Astrocyte of the spinal cord (primary cell): ENCODE measurements at places on chromosomes 3 and 15.

DNA sequence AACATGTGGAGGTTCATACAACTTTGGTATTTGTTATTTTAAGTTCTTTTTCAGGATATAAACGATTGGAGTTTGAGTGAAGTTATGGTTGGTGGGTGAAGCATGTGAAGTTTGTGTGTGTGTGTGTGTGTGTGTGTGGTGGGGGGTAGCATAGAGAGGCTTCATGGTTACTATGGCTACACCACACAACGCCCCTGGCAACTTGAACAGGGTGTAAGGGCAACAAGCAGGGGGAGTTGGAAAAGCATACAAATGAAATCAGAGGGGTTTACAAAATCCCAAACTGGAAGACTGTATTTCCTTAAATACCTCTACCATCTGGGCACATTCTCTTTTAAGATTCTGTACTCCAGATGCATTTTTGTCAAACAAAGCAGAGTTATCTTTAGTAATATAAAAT lies 207.5 kb downstream of the SV2B start:
- DNase-seq, result no peak

GRCh38 chr15:94477913-94478553 lies 246.7 kb downstream of the MCTP2 start:
- DNase-seq, result no peak

GRCh38 chr15:60523056-60523455 lies 44.1 kb upstream of the ICE2 start:
- DNase-seq, result peak; percentile 65

DNA sequence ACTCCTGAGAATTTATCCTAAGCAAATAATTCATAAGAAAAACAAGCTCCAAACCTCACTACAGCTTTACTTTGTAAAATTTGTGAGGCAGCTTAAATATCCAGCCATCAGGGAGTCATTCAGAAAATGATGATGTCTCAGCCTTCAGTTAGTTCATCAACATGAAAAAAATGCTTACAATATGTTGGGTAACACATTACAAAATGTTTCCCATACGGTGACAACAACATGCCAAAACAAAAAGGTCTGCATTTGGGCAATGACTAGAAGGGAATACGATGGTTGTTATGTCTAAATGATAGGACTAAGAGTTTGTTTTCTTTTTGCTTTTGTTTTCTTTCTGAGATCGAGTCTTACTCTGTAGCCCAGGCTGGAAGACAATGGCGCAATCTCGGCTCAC lies 47.0 kb upstream of the CFAP161 start:
- DNase-seq, result no peak

DNA sequence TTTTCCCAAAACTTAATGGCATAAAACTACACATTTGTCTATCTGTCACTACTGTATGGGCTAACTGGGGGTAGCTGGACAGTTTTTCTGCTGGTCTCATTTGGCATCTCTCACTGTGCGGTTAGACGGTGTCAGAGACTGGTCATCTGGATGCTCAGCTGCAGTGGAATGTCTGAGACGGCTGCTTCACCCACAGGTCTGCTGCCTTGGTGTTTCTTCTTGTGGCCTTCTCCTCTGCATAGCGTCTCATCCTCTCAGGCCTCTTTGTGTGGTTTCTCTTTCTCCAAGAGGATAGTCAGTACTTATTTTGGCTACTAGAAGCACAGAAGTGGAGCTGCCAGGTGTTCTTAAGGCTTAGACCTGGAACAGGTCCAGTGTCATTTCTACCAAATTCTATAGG lies 35.9 kb upstream of the GOLGA6L9 start:
- DNase-seq, result peak; percentile 53

GRCh38 chr3:139715743-139716360 lies 38.1 kb upstream of the NMNAT3 start:
- DNase-seq, result no peak

- DNase-seq, result no peak
Measured at GRCh38 chr3:8563597-8563996, 62.0 kb downstream of the LMCD1 start.

DNA sequence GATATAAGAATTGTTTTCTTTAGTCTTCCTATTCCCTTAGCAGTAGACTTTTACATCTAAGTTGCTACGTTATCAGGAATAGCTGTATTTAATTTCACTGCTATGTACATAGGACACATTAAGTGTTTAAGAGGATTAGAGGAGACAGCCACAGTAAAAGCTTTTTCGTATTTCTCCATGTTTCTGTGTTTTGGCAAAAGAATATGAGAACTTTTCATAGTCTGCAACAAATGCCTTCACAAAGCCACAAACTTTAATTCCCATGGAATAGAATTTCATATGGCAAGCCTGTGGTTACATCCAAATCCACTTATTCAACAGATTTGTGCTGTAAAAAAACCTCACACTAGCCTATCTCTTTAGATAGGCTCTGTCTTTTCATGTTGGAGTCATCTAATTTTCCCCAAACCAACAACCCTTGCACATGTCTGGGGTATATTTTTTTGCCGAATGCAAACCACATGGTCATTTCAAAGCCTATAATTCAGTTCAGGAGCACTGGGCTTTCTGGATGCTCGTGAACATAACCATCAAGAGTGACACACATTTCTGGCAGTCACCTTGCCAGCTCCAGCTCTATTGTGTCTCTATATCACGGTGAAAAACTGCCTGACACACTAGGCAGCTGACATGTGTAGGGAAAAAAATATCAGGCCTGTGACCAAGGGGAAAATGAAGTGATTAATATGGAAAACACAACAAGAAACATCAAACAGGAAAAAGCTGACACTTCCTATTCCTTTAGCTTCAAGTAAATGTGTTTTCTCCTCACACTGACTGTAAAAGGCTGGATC lies 19.2 kb downstream of the PLD1 start:
- DNase-seq, result peak; percentile 84

DNA sequence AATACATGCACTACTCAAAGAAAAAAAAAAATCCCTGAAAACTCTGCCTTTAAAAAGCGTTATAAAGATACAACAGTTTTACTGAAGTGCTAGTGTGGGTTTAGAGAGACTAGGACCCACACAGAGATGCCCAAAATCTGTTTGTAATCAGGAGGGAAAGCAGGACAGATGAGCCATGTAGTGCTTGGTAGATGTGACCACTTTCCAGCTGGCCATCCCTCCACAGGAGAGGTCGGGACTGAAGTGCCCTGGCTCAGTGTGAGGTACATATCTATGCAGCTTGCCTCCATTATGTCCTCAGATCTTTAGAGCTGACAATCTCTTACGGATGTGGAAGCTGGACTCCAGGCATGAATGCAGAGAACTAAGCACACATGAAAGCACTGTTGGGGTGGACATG lies 57.5 kb upstream of the NANOGP8 start:
- DNase-seq, result peak; percentile 4

GRCh38 chr3:143276592-143276991 lies 157.0 kb downstream of the CHST2 start:
- no peak for DNase-seq

- DNase-seq, result peak; percentile 73
Measured at GRCh38 chr15:89112341-89112971, 24.2 kb downstream of the ABHD2 start.

- peak; percentile 68 for DNase-seq
Measured at GRCh38 chr3:129112308-129113052, 9.1 kb downstream of the RAB43 start.

- no peak for DNase-seq
Measured at GRCh38 chr15:85097725-85098124, 116.1 kb downstream of the PDE8A start.

GRCh38 chr15:89399238-89400115 lies 64.9 kb upstream of the POLG start:
- no peak for DNase-seq

DNA sequence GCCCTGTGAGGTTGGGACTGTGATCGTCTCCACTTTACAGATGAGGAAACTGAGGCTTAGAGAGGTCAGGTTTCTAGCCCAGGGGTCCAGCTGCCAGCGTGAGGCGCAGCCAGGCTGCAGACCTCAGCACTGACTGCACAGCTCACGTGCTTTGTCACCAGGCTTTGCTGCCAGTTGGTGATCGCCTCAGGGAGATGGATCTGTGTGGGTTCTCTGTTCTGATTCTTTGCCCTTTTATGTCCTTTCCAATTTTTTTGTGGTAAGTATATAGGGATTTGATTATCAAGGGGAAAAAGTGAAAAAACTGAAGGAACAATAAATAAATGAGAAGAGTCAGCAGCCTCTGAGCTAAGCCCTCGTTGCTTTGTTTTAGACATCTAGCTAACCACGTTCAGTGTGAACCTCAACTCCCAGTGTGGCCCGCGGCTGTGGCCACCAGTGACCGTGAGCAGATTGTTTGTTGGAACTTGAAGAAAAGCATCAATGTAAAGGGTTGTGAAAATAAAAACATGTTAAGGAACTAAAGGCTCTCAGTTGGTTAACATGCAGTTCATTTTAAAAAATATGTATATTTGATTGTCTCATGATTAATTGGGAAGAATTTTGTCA lies 117.6 kb downstream of the PDE8A start:
- no peak for DNase-seq

- DNase-seq, result no peak
Measured at GRCh38 chr3:124512881-124513609, 217.2 kb upstream of the UMPS start.

- DNase-seq, result no peak
Measured at GRCh38 chr3:16392065-16392464, 121.4 kb downstream of the RFTN1 start.

DNA sequence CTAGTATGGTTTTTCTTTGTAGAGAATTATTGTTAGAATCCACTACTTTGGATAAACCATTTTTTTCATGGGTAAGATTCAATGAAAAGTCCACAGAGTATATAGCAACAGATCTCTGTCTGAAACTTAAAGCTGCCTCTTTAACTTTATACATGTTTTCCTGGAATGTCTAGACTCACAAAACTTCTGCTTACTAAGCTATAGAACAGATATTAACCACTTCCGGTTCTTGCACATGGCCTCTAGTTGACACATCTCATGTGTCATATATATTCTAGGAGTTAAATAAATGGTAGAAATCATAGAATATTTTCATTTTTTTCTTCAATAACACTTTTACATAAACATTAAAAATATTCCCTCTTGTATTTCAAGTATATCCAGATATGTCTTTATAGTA lies 1693.9 kb downstream of the SI start:
- no peak for DNase-seq

DNA sequence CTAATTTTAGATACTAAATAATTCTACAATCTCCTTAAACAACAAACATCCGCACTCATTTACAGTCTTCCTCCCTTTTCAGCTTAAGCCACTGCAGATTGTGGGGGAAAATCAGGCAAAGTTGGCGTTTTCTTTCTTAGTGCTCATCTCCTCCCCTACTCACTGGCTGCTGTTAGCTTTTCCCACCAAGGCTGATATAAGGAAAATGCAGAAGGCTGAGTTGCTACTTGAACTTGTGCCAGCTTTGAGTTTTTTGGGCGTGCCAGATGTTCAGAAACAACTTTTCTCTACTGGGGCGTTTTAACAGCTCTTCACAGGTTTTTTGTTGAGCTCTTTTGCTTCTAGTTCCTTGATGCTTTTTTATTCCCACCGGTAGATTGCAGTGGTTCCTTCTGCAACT lies 222.0 kb downstream of the PYDC2 start:
- no peak for DNase-seq

- DNase-seq, result no peak
Measured at GRCh38 chr15:55899537-55899936, 93.9 kb downstream of the NEDD4 start.

GRCh38 chr15:59307165-59307537 lies 65.5 kb downstream of the MYO1E start:
- no peak for DNase-seq

DNA sequence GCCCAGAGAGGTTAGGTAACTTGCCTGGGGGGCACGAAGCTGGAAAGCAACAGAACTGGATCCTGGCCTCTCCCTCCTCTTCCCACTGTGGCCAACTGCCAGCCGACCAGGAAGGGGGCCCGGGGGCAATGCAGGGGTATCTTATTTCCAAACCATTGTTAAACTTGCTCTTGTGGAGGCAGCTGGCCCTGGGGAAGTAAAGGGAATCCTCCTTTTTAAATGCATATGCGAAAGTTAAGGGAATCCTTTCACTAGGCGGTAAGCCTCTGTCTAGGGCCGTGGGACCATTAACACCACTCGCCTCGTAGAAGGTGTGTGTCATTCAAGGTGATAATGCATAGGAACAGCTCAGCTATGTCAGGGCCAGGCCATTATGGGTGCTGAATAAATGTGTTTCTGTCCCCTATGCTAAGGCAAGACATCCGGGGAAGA lies 68.6 kb downstream of the ST6GAL1 start:
- no peak for DNase-seq

DNA sequence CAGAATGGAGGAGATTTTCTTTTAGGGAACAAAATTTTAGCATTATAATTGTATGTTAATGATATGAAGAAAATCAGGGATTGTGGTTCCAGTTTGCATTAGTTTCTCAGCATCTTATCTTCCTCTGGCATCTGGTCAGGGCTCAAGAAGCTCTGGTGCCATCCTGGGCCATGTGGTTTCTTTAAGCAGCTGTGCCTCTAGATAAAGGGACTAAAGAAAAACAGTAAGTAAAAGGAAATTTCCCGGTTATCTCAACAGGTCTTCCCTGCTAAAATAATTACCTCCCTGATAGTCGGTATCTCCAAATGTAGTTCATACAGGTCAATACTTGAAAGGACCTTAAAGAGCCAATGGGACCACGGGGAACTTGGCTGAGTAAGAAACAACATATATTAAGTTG lies 375.1 kb upstream of the RBMS3 start:
- no peak for DNase-seq

- no peak for DNase-seq
Measured at GRCh38 chr3:197908957-197909701, 40.9 kb upstream of the RPL35A start.

GRCh38 chr3:133079621-133080020 lies 41.4 kb downstream of the TMEM108 start:
- DNase-seq, result no peak

GRCh38 chr15:52370010-52370409 lies 74.4 kb upstream of the MYO5C start:
- no peak for DNase-seq

- DNase-seq, result no peak
Measured at GRCh38 chr3:148957586-148957985, 33.8 kb upstream of the GYG1 start.

DNA sequence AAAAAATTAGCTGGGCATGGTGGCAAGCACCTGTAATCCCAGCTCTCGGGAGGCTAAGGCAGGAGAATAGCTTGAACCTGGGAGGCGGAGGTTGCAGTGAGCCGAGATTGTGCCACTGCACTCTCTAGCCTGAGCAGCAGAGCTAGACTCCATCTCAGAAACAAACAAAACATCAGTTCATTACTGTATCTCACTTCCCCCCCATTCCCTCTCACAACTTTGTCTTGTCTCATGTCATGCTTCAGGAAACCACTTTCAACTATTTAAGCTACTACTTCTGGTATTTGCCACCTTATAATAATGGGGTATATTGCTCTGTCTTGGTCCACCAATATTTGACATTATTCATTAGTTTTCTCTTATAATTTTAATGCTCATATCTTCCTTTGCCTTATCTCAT lies 26.2 kb downstream of the PIK3CA start:
- DNase-seq, result no peak

DNA sequence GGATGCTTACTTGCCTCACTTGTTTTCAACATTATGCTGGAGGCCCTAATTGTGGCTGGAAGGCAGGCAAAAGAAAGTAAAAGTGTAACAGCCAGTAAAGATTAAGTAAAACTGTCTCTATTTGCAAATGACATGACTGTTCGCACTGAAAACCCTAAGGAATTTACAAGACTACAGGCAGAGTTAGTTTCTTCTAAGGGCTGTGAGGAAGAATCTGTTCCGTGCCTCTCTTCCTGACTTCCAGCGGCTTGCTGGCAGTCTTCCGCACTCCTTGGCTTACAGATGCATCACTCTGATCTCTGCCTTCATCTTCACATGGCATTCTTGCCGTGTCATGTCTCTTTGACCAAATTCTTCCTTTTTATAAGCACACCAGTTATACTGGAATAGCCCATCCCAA lies 86.1 kb downstream of the DLG1 start:
- DNase-seq, result no peak

- DNase-seq, result no peak
Measured at GRCh38 chr3:113226491-113226890, 15.1 kb downstream of the BOC start.
